Heart right ventricle (tissue), 16 donors: ENCODE measurements at places on chromosomes 2 and 18.

DNA sequence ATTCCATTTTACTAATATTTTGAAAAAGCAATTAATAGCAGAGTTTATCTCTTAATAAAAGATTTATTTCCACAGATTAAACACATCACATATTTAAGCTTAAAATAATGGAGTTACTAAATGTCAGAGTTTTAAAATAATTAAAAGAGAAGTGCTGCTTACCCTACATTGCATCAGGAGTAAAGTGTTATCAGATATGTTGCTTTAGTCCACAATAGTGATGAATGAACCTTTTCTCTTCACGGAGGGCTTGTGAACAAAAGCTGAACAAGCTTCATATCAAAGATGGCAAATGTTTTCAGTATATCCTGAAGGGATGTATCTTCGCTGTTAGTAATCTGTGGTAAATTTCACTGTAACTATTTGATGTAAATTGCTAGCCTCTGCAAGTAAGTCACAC, 69.4 kb upstream of the TTC27 start:
- no peak for DNase-seq

- no peak for DNase-seq
Observed at GRCh38 chr2:221610255-221610654, 38.2 kb upstream of the EPHA4 start.

- DNase-seq, result no peak
Observed at GRCh38 chr2:119028327-119029174, 86.6 kb downstream of the MARCO start.

- DNase-seq, result no peak
Observed at GRCh38 chr2:218370410-218371063, 11.5 kb upstream of the SLC11A1 start.

GRCh38 chr2:187408926-187409325, 39.1 kb downstream of the CALCRL start:
- no peak for DNase-seq

DNA sequence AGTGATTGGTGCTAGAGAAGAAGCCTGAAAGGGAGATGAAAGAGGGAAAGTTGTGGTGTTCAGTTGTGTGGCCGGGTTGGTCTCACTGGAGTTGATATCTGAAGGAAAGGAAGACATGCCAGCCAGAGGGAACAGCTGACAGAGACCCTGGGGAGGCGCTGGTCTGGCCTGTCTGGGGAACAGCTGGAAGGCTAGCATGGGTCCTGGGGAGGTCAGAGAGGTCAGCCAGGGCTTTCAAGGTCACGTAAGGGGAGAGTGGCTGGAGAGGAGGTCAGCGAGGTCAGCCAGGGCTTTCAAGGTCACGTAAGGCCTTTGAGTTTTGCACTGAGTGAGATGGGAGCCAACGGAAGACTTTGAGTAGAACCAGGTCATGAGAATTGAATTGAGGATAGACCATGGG, 11.0 kb downstream of the DYSF start:
- DNase-seq, result no peak

- DNase-seq, result no peak
Observed at GRCh38 chr2:2871480-2872308, 505.9 kb downstream of the EIPR1 start.

GRCh38 chr2:42906557-42907411, 114.4 kb upstream of the HAAO start:
- peak; percentile 73 for DNase-seq

DNA sequence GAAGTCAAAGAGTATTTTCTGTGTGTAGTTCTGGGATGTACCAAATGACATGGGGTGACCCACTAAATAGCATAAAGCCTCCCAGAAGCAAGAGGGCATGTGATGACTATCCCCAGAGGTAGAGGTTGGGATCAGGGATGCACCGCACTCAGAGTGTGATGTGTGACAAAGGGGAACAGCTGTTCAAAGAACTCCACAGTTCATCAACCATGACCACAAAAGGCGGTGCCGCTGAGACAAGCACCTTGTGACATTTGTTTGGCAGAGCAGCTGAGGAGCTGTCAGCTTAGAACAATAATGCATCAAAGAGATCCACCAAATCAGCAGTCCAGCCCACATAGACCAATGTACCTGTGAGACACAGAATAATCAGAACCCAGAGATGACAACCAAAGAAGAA, 81.3 kb downstream of the VWC2L start:
- no peak for DNase-seq

- DNase-seq, result no peak
Observed at GRCh38 chr2:114354199-114354598, 88.2 kb upstream of the DPP10 start.

DNA sequence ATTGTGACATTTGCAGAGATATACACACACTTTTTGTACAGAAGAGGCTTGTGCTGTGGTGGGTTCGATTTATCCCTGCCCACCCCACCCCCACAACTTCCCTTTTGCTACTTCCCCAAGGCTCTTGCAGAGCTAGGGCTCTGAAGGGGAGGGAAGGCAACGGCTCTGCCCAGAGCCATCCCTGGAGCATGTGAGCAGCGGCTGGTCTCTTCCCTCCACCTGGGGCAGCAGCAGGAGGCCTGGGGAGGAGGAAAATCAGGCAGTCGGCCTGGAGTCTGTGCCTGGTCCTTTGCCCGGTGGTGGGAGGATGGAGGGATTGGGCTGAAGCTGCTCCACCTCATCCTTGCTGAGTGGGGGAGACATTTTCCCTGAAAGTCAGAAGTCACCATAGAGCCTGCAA, 40.0 kb downstream of the STEAP3 start:
- DNase-seq, result no peak

- no peak for DNase-seq
Observed at GRCh38 chr2:854460-854859, 96.2 kb upstream of the SNTG2 start.

GRCh38 chr2:96960153-96960961, 26.0 kb downstream of the FAM178B start:
- peak; percentile 91 for DNase-seq

DNA sequence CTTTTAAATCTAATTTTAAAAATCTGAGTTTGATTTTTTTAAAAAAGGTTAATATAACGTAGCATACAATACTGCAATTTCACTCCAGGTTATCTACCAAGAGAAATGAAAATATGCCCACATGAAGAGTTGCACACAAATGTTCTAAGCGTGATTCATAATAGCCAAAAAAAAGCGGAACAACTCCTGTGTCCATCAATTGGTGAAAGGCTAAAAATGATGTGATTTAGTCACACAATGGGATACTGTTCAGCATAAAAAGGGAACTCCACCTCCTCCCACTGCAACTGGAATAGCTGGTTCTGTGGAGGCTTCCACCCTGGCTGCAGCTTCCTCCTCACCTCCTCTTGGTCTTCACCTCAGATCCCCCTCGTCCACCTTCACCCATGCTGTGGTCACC, 132.8 kb downstream of the PIK3C3 start:
- no peak for DNase-seq

DNA sequence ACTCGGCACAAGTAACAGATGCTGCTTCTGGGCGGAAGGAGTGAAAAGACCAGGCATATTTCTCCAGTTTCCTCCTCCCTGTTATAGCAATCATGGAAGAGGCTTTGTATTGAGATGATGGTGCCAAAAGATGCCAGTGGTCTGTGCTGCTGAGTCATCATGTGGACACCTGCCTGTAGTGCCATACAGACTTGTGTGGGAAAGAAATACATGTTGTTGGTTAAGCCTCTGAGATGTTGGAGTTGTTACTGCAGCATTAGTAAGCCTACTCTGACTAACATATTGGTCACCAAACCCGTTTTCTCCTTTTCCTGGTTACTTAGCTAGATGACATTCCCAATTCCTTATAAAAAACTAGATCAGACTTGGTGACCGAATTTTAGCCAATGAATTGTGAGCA, 356.9 kb downstream of the ZNF521 start:
- no peak for DNase-seq

- DNase-seq, result no peak
Observed at GRCh38 chr2:43050866-43051265, 175.5 kb downstream of the ZFP36L2 start.

DNA sequence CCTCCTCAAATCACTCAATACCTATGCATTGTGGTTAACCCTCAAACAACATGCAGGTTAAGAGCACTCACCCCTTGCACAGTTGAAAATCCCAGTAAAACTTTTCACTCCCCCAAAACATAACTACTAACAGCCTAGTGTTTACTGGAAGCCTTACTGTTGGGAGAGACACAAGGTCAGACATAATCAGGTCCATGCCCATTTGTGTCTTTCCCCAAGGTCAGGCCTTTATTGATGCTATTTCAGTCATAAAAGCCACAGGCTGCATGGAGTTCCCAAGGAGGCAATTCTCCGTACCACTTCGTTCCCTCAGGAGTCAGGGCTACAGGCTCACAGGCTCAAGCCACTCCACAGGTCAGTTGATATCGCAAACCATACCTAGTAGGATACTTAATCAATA, 180.2 kb downstream of the NCK2 start:
- no peak for DNase-seq

DNA sequence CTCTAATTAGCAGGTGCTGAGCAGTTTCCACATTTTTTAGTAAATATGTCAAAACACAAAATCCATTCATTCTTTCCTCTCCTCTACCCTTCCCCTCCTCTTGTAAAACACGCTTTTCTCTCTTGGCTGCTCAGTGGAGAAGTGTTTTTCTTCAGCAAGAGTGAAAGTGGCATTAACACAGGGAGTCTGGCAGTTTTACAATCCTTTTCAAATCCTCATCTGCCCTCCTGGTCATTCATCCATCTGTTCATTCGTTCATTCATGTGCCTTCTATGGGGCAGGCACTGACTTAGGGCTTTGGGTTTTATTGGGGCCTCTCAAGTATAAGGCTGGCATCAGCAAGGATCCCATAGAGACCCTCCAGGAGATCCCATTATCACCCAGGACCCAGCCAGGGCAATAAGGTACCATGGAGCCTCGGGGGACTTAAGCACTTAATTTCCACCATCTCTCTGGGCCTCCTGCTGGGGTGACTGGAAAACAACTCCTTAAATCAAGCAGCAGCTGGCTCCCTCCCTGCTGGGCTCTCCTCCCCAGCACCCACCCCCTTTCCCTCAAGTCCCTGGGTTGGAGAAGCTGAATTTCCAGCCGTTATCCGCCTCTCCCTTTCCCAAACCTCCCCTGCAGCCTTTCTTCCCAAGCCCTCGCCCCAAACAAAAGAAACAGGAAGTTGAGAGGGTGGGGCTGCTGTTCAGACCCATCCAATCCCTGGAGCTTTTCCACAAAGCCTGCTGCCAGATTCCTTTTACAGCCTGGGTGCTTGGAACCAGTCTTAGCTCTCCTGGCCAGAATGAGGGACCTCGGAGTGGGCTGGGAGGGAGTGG, 32.6 kb downstream of the MARCHF4 start:
- peak; percentile 68 for DNase-seq

DNA sequence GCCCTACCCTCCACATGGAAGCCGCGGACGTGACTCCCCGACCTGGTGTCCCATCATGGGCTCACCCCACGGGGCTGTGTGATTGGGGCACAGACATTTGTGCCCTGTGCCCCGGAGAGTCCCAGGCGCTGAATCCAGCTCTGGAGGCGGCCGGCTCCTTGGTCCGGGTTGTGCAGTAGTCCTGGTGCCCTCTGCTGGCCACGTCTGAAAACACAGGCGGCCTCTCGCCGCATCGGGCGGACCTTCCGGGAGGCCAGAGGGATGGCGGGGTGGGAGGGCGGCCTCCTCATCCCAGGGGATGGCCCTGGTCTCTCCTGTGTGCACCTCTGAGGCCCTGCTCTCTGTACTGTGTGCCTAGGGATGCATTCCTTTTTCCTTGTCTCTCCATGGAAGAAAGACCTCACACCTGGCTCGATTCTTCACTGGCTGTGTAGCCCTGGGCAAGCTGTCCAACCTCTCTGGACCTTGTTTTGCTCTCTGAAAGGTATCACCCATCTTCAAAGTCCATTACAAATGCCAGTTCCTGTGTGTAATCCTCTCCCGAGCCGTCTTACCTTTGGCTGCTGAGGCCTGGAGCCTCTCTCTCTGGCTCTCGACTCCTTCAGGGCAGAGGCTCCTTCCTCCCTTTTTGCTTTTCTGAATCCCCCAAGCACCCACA, 27.6 kb downstream of the CELF4 start:
- peak; percentile 72 for DNase-seq

GRCh38 chr2:227036527-227036926, 127.5 kb downstream of the COL4A4 start:
- DNase-seq, result no peak

- DNase-seq, result no peak
Observed at GRCh38 chr18:32542221-32542798, 71.6 kb upstream of the GAREM1 start.

DNA sequence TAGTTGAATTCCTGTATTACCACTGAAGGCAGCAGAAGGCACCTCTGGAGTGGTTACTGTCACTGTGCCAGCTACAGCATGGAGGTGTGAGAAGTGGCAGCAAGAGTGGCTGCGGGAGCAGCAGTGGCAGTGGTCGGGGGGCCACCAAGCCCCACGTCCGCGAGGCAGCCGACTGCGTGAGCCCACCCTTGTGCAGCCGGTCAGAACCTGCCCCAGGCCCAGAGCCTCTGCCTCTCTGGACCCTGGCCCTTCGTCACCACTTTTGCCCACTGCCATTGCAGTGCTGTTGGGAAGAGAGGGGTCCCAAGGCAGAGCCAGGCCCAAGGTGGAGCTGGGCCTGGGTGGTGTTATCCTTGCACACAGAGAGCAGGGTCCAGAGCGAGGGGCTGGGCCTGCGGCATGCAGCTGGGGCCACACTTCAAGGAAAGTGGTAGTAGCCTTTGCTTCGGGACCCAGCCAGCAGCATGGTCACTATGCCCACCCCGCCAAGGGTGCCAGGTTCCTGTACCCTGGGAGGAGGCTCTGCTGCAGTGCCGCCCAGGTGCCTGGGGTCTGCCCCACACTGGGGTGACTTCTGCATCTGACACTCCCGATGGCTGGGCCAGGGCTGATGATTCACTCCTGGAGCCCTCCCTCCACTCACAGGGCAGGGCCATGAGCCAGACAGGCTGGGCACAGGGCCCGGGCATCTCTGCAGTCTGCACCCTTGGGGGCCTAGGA, 450.1 kb upstream of the LRATD1 start:
- DNase-seq, result no peak

GRCh38 chr2:145199042-145199441, 679.1 kb upstream of the ZEB2 start:
- no peak for DNase-seq

GRCh38 chr2:80302314-80303005, 2.1 kb downstream of the LRRTM1 start:
- DNase-seq, result no peak

- DNase-seq, result peak; percentile 27
Observed at GRCh38 chr2:145186303-145186702, 666.4 kb upstream of the ZEB2 start.

DNA sequence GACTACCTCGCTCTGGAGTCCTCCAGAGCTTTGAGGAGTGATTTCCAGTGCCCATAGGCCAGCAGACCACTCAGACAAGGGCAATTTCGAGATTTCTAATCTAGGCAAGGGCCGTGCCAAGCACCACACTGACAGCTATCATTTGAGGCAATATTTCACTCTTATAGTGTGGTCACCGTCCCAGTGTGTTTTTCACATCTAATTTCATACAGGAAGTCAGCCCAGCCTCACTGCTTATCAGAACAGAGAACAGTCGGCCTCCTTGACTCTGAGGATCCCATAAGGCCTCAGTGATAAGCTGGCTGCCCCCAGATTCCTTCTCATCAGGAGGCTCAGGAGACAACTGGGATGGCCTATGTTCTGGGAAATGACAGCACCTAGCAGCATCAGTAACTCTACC, 581 bp downstream of the CAPN14 start:
- no peak for DNase-seq

- no peak for DNase-seq
Observed at GRCh38 chr2:226427538-226428307, 371.9 kb downstream of the IRS1 start.
